GF-D8 (cell line): ENCODE measurements at places on chromosomes 11 and 22.

- DNase-seq, result peak; percentile 83
These were observed 10.6 kb downstream of the FLI1 start for GRCh38 chr11:128704517-128704916.

DNA sequence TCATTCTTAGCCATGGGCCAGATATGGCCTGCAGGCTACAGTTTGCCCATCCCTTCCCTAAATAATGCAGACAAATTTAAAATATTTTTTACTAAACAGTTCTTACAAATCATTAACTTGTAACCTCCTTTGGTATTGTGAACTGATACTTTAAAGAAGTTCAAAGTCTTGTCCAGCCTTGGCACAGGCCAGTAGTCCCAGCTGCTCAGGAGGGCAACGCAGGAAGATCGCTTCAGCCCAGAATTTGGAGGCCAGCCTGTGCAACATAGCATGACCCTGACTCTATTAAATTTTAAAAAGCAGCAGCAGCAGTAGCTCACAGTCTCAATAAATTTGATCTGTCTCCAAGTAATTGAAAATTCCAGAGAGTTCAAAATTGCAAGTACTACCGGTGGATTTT is 83.7 kb upstream of the ARHGAP32 start:
- DNase-seq, result no peak

DNA sequence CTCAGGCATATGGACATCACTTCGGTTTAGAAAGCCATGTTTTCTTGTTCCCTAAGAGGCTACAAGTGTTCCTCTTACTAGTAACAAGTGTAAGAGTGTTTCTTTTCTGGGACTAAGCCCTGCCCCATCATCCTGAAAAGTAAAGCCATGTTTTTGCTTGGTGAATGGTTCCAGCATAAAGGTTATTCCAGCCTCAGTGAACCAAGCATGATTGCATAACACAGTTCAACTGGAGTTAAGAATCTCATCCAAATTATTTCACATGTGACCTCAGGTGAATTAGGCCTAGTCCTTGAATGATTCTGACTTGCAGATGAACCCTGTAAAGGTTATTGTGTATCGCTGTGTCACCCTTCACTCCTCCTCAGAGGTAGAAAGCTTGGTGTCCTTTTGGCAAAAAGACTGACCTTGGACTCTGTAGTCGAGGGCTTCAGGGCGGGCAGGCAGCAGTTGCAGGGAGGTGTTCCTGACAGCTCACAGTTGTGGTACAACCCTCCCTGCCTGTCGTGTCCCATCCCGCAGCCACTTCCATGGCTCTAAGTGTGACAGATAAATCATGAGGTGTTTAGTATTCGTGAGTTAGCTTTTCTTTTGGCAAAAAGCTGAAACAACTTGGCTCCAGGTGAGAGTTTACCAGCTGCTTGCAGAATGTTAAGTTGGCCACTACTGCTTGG is 321.8 kb downstream of the CADM1 start:
- no peak for DNase-seq

GRCh38 chr11:118149493-118149892 is 3.1 kb downstream of the SCN4B start:
- DNase-seq, result no peak

- DNase-seq, result no peak
These were observed 216.3 kb upstream of the TBCEL start for GRCh38 chr11:120807414-120808150.

- no peak for DNase-seq
These were observed 18.2 kb upstream of the SPINDOC start for GRCh38 chr11:63795066-63795465.

DNA sequence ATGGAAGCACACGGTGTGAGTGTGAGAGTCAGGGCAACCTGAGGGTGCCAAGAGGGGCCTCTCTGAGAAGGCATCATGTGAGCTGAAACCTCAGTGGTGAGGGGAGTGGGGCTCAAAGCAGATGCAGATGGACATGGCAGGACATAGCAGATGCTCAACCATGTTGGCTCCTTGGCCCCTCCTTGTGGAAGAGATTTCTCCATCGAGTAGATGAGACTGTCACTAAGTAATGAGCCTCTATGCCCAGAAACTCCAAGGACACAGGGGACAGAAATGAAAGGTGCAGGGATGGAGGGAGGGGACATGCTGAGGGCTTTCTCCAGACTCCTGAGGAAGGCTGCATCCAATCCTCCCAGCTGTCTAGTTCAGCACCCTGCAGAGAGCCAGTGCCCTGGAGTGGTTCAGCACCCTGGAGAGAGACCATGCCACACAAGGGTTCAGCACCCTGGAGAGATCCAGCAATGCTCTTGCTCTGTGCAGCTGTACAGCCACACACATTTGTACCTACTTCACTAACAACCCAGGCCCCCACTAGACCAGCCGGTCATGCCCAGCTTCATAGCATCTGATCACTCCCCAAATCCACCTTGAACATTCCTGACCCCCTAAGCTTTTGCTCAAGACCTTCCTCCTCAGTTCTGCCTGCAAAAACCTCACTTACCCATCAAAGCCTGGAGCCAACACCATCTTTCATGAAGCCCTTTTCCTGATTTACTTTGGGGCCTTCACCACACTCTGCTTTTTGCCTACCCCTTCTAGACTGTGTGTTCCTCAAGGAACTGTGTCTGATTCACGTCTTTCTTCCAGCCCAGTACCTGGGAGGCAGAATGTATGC is 252.0 kb downstream of the CTTN start:
- no peak for DNase-seq
